ENCODE measurements at places on chromosomes 3 and 15.

DNA sequence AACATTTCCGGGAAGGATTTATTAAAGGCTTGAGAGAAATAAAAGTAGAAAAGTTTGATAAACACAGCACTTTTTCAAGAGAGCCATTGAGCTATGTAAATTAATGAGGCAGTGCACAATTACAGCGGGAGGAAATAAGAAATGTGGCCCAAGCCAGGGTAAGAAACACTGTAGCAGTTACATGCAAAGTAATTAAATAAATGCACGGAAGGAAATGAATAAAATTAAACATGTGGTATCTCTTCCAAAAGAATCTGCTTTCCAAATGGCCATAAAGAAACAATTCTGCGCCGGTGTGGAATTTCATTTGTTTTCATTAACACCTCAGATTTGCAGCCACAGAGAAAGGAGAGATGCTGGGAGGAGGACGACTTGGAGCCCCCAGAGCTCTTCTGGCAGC is 35.3 kb downstream of the ZPLD1 start:
- no peak for DNase-seq

- DNase-seq, result no peak
Observed at GRCh38 chr3:102896851-102897621, 462.2 kb downstream of the ZPLD1 start.

DNA sequence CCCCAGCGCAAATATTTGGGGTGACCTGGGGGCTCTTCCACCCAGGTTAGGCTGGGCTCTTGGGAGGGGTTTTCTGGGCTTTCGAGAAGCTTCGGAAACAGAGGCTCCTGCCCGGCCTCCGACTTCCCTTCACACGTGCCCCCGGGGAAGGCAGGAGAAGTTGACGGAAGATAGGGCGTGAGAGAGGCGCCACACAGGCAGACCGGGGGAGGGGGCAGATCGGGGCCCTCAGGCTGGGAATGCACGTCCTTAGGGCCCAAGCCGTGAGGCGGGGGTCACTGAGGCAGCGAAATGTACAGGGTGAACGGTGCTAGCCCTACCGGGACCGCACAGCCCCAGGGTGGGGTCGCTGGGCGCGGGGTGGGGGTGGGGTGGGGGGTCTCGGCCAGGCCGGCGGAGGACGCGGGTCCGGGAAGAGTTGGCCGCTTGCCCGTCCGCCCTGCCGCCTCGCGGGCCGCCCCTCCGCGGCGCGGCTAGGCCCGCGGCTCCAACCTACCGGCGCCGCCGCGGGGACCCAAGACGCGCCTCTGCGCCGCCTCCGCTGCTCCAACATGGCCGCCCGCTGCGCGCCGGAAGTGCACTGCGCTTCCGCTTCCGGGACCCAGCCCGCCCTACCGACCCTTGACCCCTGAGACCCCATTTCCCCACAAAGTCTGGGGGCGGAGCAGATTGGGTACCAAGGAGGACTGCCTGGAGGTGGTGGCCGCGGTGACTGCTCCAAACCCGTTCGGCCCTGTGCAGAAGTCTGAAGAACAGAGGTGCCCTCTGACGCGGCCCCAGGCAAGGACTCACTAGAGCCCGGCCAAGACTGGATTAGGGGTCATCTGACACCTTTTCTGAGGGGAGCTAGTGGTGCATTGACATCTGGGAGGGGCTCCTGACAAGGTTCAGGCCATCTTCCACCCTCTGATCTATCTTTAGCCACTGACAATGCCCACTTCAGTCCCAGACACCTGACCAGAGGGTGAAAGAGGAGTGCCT is at the start of gene CCDC71:
Gene CCDC71 (minus strand): TSS at position 561 of the 981 bp plus-strand sequence. CDS start 2,123 bp downstream, outside the sequence.
- peak; percentile 87 for DNase-seq

- no peak for DNase-seq
Observed at GRCh38 chr3:78978037-78978436, 789.8 kb downstream of the ROBO1 start.

- peak; percentile 59 for DNase-seq
Observed at GRCh38 chr3:32120471-32120870, 14.1 kb downstream of the GPD1L start.

DNA sequence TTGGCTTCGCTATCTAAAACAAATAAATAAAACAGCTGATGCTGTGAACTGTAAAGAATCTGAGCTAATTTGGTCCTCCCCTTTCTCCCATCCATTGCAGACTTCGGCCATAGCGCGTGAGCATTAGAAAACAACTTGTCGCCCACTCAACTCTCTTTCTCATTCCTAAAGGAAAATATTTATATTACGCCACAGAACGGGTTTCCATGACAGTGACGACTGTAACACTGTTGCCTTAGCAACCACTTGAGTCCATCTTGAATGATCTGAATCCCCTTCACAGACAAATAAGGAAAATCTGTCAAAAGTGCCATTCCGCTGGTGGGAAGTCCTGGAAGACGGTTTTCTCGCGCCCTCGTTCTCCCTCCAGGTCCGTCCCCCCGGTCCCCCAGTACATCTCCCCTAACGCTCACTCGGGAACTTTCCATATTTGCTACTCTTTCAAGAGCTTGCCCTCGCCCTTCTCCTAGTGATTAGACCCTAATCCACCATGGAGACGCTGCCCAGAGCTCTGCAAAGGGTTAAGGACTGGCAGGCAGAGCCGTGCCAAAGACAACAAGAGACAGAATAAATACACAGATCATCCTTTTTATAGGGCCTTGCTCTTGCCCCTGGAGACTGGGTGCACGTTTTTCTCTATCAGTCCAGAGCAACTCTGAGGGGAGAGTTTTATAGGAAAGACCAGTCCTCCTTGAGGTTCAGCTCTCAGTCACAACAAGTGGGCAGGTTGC is 50.5 kb downstream of the CRYGS start:
- no peak for DNase-seq

GRCh38 chr3:22795917-22796316 is 407.2 kb upstream of the UBE2E2 start:
- DNase-seq, result no peak

GRCh38 chr15:69015591-69015990 is 1.1 kb downstream of the NOX5 start:
- DNase-seq, result no peak

DNA sequence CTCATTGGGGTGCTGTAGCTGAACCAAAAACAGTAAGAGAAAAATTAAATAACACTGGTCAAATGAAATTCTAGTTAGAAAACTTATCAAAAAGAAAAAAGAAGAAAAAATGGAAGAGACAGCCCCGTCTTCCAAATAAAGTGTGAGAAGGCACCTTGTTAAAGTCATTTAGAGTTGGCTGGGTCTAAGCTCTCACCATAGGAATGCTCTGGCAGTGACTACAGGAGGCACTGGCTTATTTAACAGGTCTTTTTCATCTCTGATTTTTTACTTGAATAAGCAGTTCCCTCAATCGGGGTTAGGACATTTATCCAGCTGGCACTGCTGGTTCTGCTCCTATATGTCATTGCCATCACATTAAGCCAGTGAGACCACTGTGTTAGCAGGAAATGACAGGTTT is 1.6 kb upstream of the ABI3BP start:
- no peak for DNase-seq

DNA sequence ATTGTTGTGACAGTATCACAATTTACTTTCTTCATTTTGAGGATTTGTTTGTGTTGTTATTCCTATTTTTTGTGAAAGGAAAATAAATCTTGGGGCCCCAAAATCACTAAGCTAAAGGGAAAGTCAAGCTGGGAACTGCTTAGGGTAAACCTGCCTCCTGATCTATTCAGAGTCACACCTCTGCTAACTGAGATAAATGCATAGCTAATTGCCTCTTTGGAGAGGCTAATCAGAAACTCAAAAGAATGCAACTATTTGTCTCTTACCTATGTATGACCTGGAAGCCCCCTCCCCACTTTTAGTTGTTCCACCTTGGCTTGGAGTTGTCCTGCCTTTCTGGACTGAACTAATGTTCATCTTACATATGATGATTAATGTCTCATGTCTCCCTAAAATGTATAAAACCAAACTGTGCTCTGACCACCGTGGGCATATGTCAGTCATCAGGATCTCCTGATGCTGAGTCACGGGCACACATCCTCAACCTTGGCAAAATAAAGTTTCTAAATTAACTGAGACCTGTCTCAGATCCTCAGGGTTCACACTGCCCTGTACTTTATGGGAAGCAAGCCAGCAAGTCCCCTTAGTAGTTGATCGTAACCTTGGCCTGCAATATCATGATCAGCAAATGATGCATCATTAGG is 523.2 kb upstream of the GOLIM4 start:
- no peak for DNase-seq

- no peak for DNase-seq
Observed at GRCh38 chr15:48695827-48696573, 50.5 kb upstream of the FBN1 start.

- DNase-seq, result no peak
Observed at GRCh38 chr15:76991741-76992645, 2.9 kb upstream of the PSTPIP1 start.

- DNase-seq, result no peak
Observed at GRCh38 chr3:113521981-113522380, 7.0 kb upstream of the SPICE1 start.

DNA sequence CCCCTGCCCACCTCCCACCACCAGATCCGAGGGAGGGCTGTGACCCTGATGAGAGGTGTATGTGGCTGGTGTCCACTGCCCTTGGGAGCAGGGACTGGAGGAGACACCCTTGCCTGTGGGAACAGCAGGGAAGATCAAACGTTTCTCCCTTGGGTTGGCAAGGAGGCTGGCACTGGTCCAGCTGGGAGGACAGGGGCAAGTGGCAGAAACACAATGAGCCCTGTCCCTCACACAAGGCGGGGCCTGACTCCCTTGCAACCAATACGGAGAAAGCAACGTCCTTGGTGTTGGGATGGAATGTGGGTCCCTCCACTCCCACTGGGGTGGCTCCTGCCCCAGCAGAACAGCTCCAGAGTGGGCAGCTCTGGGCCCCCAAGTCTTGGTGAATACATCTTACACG is 5.2 kb downstream of the HYAL2 start:
- no peak for DNase-seq

DNA sequence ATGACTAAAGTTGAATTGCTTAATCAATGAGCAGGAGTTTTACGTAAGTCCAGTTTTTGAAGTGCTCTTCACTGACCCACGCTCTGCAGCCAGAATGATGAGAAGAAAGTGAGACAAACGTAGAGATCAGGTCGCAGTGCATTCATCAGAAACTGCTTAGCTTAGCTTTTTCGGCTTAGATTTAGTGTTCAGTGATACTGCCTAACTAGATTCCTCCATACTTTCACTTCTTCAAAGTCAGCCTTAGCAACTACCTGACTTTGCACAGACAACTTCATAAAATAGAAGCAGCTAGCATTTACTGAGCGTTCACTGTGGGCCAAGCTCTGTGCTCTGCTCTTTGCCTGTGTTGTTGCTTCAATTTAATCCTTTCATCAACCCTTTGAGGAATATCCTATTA is 116.1 kb downstream of the KCNH8 start:
- DNase-seq, result no peak

DNA sequence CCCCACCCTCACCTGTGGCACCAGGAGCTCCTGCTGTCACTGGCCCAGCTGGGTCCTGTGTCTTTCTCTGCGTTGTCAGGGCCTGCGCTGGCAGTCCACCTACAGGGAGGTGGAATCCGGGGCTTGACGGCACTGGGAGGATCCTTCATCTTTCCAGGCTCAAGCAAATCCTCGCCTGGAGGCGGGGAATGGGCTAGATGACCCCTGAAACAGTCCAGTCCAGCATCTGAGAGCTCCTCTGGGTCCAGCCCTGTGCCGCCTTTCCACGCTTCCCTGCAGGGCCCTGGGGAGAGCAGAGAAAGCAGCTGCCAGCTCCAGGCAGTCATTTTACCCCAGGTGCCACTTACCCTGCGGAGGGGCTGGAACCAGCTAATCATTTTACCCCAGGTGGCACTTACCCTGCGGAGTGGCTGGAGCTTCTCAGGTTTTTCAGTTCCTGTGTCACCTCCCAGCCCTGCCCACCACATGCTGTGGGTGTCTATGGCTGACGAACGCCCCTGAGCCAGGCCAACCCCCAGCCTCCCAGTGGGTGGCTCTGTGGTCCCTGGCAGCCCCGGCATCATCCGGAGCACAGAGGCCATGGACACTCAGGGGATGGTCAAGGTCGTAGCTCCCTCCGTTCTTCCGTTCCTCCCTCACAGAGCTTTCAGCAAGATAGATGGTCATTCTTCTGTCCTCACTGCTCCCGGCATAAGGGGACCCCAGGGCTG is 17.9 kb upstream of the ADIPOQ start:
- DNase-seq, result no peak

- no peak for DNase-seq
Observed at GRCh38 chr15:30997270-30997669, 5.8 kb upstream of the MTMR10 start.

- DNase-seq, result peak; percentile 14
Observed at GRCh38 chr3:197782230-197782629, 8.8 kb upstream of the LRCH3 start.

GRCh38 chr15:42198516-42198915 is 9.6 kb downstream of the VPS39 start:
- no peak for DNase-seq

DNA sequence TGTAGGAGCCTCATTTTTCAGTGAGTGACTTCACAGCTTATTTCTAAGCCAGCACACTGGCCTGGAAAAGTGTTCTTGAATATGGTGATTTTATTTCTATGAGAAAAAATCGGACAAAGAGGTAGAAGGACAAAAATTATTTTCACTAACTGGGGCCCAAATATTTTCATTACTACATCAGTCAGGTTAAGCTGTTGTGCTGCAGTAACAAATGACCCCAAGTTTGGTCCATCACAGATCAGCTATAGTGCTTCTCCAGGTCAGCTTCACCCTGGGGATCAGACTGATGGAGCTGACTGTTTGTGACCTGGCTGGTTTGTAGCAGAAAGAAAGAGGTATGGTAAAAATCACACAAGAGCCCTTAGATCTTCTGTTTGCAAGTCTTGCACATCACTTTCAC is 97.9 kb upstream of the STT3B start:
- no peak for DNase-seq

DNA sequence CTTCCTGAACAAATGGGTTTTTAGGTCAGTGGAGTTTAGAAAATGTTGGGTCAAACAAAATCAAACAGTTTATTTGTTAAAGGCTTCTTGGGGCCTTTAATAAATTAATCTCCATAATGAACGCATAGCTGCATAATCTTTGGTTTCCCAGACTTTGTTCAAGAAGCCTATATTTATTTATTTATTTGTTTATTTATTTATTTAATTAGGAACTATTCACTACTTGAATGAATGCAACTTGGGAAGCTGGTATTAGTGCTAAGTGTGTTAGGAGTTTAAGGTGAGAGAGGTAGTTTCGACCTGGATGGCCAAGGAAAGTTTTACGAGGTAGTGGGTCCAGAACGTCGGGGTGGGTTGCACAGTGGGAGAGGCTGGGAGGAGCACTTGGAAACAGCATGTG is 281.9 kb upstream of the C2CD4B start:
- no peak for DNase-seq

GRCh38 chr15:54810031-54810430 is 386.7 kb downstream of the RSL24D1 start:
- peak; percentile 71 for DNase-seq

GRCh38 chr3:195425849-195426248 is 17.0 kb downstream of the ACAP2 start:
- peak; percentile 74 for DNase-seq

- DNase-seq, result no peak
Observed at GRCh38 chr3:72587282-72587681, 261.0 kb downstream of the SHQ1 start.

- DNase-seq, result no peak
Observed at GRCh38 chr3:187263270-187263669, 28.3 kb downstream of the MASP1 start.

All from KBM-7 (cell line).